Kidney tubule cell (primary cell): ENCODE measurements at places on chromosomes 3 and 15.
A peak's percentile ranks its signal among the peaks of the same experiment; 100 is the strongest.

DNA sequence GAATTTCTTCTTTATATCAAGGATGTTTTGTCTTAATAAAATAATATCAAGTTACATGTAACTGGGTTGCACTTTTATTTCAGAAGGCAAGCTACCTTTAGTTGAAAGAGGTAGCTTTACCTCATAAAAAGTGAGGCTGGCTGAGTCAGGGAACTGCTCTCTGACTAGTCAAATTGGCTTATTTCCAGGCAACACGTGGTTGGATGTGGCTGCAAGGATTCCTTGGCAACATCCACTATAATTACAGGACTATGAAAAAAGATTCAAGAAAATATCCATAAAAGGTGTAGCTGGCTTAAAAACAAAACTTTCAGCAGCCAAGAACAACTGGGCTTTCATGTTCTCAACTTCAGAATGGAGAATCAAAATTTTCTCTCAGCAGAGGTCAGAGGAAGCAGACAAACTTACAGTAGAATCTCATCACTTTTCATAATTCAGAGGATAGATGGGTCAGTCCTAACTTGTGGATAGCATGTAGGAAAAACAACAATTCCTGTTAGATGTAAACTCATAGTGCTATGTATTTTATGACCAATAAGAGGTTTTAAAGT lies 779.1 kb downstream of the MECOM start:
- peak; percentile 91 for DNase-seq

DNA sequence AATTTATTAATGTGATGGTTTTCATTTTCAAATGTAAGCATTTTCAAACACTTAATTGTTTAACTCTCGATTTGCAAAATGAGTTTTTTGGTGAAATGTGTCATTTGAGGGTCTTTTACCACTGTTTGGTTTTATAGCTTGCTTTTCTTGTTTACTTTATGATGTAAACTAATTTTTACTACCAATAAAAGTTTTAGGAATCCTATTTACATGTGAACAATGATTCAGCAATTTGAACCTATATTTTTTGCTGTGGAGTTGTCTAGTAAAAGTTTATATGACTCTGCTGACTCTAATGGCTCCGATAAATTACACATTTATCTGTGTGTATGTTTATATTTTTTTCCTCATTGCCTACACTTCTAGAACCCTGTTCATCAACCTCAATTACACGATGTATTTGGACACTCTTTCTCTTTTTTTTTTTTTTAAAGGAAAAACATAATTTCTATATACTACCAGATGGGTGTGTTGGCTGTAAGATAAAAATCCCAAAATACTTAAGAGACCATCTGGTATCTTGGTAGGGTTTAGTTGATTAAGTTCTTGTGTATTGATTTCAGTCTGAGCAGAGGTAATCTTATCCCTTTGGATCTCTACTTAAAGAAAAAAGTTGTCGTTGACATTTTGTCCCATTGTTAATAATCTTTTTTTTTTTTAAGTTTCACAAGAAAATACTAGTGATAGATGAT lies 89.5 kb downstream of the PTPRG start:
- no peak for DNase-seq

- peak; percentile 59 for DNase-seq
Observed at GRCh38 chr3:16478516-16478915, 35.0 kb downstream of the RFTN1 start.

GRCh38 chr3:12722226-12722625 lies 36.8 kb downstream of the TMEM40 start:
- DNase-seq = no peak

- no peak for DNase-seq
Observed at GRCh38 chr3:126292318-126293070, 64.7 kb downstream of the KLF15 start.

DNA sequence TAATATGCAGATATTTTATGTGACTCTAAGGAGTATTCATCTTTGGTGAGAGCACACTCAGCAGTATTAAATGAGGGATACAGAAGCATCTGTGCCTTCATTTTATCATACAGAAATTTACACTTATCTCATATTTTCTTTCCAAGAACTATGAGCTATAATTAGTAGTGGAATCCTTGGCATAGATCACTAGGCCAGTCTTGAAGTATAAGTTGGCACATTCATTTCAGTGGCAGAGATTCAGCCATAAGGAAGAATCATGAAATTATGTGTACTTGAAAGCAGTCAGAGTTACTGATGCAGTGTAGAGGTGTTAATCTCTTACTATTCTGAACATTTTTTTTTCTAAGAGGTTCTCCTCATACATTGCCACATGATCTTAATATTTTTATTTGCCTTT lies 393.6 kb upstream of the GOLIM4 start:
- DNase-seq = no peak

GRCh38 chr3:134308350-134308891 lies 57.8 kb upstream of the RYK start:
- peak; percentile 81 for DNase-seq
